ENCODE measurements at places on chromosomes 16 and 17.

GRCh38 chr16:2161911-2162310, 6.3 kb downstream of the TRAF7 start:
- no peak for DNase-seq

GRCh38 chr16:88356727-88357199, 26.0 kb upstream of the ZNF469 start:
- no peak for DNase-seq

- no peak for DNase-seq
Measured at GRCh38 chr16:57677622-57678369, 9.7 kb downstream of the ADGRG3 start.

DNA sequence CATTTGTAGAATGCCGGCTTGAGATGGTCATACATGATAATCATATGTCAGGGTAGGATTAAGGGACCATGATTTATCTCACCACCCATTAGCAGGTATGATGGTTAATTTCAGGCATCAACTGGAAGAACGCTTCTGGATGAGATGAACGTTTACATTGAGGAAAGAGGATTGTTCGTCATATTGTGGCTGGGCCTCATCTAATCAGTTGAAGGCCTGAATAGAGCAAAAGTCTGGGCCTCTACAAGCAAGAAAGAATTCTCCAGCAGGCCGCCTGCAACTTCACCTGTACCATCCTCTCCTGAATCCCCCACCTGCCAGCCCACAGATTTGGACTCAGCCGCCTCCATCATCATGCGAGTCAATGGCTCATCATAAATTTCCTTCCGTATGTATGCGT, 30.6 kb upstream of the XYLT1 start:
- no peak for DNase-seq

- no peak for DNase-seq
Measured at GRCh38 chr17:17959520-17960361, 12.5 kb downstream of the TOM1L2 start.

GRCh38 chr16:66832190-66832589, 1.4 kb upstream of the NAE1 start:
- no peak for DNase-seq

DNA sequence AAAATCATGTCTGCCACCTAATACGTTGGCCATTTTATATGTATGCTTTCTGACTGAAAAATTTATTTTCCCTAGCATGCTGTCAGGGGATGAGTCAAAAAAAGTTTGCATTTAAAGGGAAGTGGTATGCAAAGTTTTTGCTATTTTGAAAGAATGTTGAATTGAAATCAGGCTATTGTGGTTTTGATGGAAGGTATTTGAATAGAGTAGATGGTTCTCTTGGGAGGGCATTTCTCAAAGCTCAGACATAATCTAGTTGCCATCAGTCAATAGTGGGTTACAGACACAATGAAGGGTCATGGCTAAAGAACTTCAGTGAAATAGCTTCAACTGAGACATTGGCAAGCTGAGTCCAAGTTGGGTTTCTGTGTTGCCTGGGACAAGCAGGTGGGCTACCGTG, 102.4 kb downstream of the MAP2K6 start:
- peak; percentile 26 for DNase-seq

- DNase-seq, result no peak
Measured at GRCh38 chr17:62111562-62112171, 46.6 kb upstream of the MED13 start.

- no peak for DNase-seq
Measured at GRCh38 chr17:47778184-47778635, 43.4 kb downstream of the OSBPL7 start.

GRCh38 chr17:17253406-17253805, 16.4 kb upstream of the FLCN start:
- no peak for DNase-seq

DNA sequence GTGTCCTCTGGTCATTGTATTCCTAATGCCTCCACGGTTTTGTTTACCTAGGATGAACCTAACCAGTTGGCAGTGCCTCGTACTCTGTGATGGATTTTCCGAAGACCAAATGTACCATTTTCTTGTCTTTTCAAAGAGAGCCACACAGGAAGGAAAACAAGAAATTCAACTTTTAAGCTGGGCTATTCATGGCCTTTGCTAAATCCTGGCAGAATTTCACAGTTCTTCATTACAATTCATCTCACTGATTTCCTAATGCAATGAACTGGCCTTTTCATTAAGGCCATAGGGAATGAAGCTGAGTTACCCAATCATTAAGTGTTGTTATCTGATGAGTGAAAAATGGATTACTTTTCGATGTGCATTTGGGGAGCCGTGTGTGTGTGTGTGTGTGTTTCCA, 7.9 kb upstream of the KCNJ16 start:
- DNase-seq, result no peak

DNA sequence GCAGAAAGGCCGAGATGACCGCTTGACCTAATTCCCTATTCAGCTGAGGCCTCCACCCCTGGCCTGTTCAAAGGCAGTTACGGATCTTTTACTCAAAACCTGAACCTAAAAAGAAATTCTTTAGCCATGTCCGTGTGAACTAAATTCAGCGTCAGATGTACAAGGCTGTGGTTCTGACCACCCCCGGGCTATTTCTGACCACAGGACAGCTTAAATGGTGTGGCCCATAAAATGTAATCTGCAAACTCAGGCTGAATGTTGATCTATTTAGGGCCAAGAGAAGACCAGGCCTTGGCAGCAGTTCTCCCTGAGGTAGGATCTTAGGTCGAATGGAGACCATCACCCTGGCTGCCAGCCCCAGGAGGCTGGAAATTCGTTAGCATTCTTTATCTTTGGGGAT, 485.5 kb downstream of the WWOX start:
- no peak for DNase-seq

DNA sequence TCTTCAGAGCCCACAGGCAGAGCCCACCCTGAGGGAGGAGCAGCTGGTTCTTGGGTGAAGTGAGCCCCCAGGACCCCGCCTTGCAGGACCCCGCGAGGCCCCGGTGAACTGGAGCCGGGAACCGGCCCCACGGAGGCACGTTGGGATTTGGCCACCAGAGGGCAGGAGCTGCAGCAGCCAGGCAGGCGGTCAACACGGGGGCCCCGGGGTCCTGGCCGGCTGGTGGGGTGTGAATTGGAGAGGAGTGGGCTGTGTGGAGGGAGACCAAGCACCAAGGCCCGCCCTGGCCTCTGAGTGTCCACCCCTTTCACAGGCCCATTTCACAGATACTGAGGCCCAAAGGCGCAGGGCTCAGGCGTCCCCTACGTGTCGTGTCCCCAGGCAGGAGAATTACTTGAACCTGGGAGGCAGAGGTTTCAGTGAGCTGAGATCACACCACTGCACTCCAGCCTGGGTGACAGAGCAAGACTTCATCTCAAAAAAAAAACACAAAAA, 2.2 kb downstream of the DPEP1 start:
- DNase-seq, result no peak

- no peak for DNase-seq
Measured at GRCh38 chr17:6306820-6307219, 128.1 kb downstream of the AIPL1 start.

- no peak for DNase-seq
Measured at GRCh38 chr17:49494986-49495841, at the start of gene NGFR. TSS of gene NGFR (plus strand) at chr17:49495293. CDS start at chr17:49495418, 125 bp downstream.

GRCh38 chr17:82956726-82957468, 117.1 kb upstream of the ZNF750 start:
- no peak for DNase-seq

GRCh38 chr16:80936410-80936809, 70.3 kb downstream of the CMC2 start:
- DNase-seq, result peak; percentile 65

GRCh38 chr16:65722429-65722828, 600.6 kb upstream of the CDH11 start:
- DNase-seq, result no peak

DNA sequence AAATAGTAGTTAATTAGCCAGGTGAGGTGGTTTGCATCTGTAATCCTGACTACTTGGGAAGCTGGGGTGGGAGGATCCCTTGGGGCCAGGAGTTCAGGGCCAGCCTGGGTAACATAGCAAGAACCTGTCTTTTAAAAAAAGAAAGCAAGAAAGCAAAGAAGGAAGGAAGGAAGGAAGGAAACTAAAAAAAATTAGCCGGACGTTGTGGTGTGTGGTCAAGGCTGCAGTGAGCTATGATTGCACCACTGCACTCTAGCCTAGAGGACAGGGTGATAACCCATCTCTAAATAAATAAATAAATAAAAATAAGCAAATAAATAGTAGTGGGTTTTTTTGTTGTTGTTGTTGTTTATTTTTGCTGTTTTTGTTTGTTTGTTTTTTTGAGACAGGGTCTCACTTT, 39.3 kb upstream of the MAP2K6 start:
- no peak for DNase-seq

GRCh38 chr17:1786708-1787107, 24.8 kb downstream of the SERPINF1 start:
- DNase-seq, result no peak

DNA sequence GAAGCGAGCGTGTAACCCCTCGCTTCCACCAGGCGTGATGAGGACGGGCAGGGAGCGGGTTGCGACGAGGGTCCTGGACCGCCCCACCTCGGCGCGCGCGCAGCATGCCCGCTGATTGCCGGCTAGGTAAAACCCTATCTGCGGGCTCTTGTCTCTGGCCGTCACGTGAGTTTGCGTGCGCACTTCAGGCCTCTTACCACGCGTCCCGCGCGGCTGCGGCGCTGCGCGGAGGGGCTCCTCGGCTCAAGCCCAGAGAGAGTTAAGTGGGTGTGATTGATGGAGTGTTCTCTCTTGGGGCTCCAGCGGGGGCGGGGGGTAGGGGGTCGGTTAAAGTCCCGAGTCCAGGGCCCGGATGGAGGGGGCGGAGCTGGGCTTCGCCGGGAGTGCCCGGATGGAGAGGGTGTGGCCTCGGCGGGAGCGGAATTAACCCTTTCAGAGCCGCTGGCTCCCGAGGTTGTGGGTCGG, 7.9 kb downstream of the KDM6B start:
- no peak for DNase-seq

DNA sequence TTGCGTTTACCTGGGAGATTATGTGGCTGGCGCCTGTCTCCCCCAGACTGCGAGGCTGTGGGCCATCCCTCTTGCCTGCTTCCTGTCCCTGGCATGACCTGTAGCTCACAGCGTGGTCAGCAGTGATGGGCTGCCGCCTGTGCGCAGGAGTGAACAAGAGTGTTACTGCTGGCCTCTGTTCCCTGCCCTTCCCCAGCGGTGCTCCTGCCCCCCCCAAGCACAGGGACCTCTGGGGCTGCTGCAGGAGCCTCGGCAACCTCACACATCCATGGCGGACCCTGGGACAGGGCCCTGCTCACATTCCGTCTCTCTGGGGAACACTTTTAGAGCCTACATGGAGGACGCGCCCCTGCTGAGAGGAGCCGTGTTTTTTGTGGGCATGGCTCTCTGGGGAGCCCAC, 10.6 kb downstream of the TSC2 start:
- DNase-seq, result no peak

DNA sequence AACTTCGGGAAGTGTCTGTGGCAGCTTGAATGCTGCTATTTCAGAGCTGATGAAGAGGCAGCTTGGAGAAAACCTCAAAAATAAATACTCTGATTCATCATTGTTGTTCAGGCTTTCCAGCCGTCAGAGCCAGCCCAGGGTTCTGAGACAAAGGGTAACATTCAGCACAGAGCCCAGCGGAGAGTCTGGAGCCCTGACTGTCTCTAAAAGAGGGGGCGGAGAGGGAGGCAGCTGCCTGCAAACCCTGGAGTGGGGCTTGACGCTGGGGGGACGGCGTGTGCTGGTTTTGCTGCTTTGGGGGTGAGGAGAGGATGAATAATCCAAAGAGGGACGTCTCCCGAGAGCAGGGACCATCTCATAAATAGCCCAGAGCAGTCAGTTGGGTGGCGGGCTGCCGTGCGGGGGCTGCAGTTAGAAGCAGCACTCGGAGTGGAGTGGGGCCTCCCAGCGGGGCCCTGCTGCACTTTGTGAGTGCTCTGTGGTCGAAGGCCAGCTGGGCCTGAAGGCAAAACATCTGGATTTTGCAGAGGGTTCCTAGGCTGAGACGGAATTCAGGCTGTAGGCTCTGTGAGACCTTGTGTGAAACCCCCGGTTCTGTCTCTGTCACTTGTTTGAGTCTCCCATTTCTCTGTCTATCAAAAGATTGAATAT, 237.8 kb downstream of the PRKCA start:
- DNase-seq, result peak; percentile 75

DNA sequence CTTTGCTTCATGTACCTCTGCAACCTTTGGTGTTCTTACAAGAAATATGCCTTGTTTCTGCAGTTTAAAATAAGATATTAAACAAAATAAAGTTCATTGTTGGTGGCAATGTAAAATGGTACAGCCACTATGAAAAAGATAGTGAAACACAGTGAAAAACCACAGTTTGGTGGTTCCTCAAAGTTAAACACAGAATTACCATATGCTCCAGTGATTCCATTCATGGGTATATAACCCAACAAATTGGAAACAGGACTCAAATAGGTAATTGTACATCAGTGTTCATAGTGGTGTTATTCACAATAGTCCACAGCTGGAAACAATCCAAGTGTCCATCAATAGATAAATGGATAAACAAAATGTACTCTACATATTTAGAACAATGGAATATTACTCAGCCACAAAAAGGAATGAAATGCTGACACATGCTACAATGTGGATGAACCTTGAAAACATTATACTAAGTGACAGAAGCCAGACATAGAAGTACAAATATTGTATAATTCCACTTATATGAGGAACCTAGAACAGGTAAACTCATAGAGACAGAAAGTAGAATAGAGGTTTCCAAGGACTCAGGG, 49.2 kb downstream of the CUEDC1 start:
- DNase-seq, result no peak

DNA sequence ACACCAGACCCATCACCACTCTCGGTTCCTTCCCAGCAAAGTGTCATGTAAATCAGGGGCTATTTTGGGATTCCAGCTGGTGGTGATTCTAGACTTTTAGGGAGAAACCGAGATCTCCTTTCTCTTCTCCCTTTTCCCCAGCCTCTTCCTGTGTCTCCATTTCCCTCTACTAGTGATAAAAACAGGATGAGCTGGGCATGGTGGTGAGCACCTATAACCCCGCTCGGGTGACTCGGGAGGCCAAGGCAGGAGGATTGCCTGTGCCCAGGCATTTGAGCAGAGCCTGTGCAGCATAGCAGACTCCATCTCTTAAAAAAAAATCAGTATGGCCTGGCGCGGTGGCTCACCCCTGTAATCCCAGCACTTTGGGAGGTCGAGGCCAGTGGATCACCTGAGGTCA, 6.1 kb downstream of the TBX21 start:
- DNase-seq, result no peak

DNA sequence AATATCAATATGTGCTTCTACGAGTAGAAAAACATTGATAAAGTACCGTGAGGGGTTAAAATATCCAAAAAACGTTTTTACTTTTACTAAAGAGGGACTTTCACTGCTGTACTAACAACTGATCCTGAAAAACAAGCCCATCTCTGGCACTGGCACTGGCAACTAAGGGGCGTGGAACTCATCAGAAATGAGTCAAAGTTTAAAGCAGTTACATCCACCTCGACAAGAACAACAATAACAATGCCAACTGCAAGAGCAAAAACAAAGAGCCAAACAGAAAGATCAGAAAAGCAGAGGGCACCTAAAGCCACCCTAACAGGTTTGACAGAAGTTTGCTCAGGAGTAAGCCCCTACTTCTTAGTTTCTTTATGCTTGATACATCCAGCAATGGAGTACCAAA, 13.1 kb downstream of the MBTPS1 start:
- no peak for DNase-seq

- DNase-seq, result no peak
Measured at GRCh38 chr16:86681031-86681756, 102.8 kb downstream of the FOXL1 start.

- no peak for DNase-seq
Measured at GRCh38 chr17:5826384-5826783, 242.1 kb upstream of the NLRP1 start.
